ENCODE measurements at places on chromosomes 6 and 20.

DNA sequence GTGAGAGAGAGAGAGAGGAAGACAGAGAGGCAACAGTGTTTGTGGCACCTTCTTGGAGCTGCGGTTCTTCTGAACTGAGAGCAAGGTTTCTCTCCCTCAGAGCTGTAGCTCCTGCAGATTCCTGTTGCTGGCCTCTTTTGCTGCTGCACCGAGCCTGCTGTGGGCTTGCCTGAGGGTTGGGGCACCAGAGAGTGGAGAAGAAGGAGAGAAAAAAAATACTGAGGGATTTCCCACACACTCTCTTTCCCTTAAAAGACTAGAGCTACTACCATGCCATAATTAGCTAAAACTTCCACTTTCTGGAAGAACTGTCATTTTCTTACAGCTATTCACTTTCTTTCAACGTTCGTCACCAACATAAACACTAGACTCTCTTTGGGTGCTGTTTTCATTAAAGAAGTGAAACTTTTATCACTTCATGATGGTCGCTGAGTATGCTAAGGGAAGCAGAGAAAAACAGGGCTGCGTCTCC is 18.2 kb upstream of the ECI2 start:
- DNase-seq: no peak

DNA sequence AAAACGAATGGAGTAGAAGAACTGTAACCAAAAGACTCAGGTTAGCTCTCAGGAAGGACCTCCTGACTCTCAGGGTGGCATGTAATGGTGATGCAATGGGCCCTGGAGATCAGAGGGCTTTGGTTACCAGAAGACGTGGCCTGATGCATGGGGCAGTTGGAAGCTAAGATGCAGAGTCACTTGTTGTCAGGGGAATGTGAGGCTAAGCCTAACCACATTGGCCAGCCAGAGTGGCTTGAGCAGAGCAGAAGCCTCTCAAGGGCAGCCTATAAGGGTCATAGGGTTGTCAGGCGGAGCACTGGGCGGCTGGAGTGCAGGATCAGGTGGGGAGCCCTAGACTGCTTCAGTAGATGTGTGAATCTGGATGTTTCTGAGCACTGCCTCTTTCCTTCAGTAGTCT is 5.9 kb downstream of the CNBD2 start:
- no peak for DNase-seq

DNA sequence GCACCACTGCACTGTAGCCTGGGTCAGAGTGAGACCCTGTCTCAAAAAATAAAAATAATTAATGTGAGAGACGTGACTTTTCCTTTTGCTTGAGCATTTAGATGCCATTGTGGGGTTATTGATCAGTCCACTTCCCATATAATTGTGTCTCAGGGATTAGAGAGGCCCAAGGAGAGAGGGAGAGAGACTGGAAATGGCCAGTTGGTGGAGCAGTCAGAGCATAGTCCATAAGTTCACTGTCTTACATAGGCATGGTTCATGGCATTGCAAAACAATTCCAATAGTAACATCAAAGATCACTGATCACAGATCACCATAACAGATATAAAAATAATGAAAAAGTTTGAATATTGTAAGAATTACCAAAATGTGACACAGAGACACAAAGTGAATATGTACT is 15.2 kb upstream of the SDHAF4 start:
- no peak for DNase-seq

GRCh38 chr20:23205611-23206041 is 119.5 kb upstream of the CD93 start:
- DNase-seq: no peak

DNA sequence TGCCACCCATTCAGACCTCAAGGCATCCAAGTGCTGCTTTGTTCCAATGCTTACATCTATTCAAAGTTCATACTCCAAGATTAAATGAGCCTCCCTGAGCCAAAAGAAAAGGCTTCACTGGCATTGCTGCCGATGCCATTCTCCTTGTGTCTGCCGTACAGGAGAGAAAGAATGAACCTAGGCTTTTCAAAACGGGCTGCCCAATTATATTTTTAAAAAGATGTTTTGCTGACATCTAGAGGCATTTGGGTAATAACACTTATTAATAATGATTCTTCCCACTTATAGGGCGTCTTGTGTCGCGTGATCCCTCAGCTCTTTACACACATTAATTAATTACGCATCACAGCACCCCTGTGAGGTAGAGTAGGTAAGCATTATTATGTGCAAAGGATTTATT is 545.6 kb downstream of the PKHD1 start:
- no peak for DNase-seq

DNA sequence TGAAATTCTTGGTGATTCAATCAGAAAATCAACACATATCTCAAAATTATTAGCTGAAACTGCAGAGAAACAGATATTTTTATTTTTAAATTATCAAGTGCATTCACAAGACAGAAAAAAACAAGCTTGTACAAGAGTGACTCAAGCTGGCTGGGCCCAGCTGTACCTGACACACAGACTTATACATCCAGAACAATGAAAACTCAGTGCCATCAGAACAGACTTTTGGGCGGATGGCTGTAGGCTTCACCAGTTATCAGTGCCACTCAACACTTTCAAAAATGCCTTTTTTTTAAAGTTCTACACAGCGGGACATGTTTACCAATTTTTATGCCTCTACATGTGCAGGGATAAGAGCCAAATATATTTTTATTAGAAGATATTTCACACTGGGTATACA is 102.8 kb downstream of the MYB start:
- DNase-seq: no peak

DNA sequence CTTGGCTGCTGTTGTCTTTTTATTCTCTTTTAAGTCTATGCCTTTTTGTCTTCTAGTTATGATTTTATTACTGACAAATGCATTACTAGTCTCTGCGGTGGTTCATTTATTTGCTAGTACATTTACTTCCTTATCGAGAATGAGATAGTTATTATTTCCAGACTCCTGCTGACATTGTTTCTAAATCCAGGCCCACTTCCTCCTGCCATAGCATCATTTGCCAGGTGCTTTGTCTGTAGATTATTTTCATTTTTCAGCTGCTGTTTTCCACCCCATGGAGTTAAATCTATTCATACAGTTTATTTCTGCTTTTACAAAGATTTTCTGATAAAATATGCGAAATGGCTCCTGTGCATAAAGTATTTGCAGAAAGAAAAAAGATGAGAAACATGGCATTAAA is 459.7 kb downstream of the MMUT start:
- DNase-seq: no peak

DNA sequence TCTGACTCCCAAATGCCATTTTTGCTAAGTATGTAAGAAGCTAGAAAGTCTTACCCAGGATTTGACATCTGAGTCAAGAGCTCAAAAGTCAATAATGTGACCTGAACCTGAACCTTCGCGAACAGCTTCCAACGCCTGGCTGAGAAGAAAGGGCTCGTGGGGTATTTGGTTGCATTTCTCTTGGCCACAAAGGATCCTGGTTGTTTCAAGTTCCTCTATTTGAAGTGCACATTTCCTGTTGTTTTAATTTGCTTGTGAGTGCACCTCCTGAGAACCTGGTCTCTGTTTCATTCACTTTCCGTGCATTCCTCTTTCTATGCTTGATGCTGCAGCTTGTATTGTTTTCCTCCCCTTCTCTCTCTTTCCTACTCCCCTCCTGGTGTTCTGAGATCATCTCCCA is 212.5 kb downstream of the FOXA2 start:
- no peak for DNase-seq

- DNase-seq: no peak
Observed at GRCh38 chr20:37841971-37842370, 61.0 kb upstream of the VSTM2L start.

DNA sequence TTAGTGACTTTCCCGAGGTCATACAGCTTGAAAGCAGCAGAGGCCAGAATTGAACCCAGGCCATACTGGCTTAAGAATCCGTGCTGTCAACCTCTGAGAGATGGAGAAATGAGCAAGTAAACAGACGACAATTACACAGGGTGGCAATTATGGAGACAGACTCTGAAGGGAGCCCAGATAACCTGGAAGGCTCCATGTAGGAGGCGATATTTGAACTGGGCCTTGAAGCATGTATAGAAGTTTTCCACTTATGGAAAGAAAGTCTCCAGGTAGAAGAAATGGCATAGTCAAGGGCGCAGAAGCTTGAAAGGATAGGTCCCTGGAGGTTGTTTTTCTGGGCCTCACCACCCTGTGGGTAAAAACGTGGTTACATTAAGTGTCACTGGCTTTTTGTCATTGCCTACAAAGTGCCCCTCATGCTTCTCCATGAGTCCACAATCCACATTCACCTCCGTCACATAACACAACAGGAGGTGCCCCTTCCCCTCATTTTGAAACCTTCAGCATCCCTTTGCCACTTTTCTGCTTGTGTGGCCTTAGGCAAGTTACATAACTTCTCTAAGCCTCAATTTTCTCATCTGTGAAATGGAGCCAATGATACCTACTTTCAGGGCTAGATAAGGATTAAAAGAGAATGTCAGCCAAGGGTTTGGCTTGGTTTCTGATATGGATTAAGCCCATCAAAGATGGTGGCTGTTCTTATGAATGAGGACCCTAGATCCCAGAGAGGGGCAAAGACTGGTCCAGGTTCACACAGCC is 5.9 kb upstream of the BPI start:
- DNase-seq: no peak

DNA sequence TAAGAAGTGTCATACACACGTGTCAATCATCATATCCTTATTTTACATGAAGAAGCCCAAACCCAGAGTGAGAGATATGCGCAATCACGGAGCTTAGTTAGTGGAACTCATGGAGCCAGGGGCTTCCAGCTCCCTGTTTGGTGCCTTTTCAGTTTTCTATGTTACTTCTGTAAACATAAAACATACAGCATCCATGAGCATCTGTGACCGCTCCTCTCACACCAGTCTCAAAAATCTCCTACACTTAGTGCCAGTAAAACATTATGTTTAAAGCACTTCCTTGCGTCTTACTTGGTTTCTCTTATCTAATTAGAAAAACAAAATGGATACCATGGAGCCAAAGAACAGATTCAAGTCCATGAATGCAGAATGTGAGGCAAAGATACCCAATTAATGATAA is 240.4 kb downstream of the SLC35F1 start:
- no peak for DNase-seq

GRCh38 chr6:15549371-15549770 is 113.5 kb downstream of the DTNBP1 start:
- no peak for DNase-seq

DNA sequence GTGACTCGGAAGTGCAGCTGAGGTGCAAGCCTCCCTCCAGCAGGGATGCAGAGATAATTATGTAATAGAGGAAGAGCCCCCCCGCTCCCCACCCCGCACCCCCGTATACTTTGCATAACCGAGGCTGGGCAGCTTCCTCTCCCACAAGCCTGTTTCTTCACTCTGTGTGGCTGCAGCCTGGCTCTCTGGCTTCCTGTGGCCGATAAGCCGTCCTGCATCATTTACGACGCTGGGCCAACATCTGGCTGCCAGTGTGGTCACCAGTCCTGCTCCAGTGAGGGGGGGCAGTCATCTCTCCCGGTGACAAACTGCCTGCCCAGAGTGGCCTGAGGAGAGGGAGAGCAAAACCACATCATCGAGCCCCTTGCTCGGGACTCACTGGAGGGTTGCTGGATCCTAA is 59.2 kb downstream of the RBM38 start:
- no peak for DNase-seq

DNA sequence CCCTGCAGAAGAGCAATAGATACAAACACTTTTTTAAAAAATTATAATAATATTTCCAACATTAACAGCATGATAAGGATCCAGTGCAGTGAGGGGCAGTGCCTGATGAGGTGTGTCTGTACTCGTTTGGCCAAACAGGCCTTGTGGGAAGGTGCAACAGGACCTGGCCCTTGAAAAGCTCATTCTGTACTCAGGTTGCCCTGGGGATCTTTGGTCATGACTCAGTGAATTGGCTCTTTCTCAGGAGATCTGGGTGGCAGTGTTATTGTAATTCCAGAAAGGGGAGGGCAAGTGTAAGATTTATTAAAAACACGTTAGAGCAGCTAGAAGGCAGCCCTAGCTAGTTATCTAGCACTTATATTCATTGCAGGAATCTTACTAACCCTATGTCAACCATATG is 2.9 kb upstream of the SPINT3 start:
- no peak for DNase-seq

DNA sequence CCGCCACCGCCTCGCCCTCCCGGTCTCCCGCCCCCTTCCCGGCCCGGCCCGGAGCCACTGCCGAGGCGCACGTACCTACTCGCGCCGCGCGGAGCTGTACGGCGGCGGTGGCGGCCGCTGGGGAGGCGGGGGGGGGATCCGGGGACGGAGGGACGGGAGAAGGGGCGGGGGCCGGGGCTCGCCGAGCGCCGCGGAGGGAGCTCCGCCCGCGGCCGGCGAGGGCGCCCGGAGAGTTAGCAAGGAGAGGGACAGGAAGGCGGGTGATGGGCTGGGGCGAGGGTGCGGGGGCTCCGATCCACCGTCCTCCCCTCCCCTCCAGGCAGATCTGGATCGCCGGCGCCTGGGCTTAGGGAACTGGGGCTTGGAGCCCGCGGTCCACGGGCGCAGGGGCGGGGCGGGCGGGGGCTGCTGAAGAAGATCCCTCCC is 548 bp upstream of the TMEM74B start:
- DNase-seq: peak; percentile 26

GRCh38 chr20:39874049-39874893 is 814.8 kb downstream of the MAFB start:
- DNase-seq: peak; percentile 42

DNA sequence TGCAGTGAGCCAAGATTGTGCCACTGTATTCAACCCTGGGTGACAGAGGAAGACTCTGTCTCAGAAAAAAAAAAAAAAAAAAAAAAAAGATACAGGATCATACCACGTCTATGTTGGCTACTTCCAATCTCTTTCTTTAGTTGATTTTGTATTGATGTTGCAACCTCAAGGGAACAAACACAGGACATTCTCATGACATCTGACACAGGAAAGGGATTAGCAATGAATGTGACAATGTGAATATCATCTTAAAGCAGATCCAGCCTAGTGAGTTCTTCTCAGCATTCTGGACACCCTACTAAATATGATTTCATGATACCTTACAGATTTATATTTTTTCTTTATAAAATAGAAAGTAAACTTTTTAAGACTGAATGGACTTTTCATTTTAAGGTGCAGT is 580.3 kb downstream of the PRKN start:
- no peak for DNase-seq

GRCh38 chr6:73968221-73968757 is 272.3 kb downstream of the CD109 start:
- DNase-seq: no peak

DNA sequence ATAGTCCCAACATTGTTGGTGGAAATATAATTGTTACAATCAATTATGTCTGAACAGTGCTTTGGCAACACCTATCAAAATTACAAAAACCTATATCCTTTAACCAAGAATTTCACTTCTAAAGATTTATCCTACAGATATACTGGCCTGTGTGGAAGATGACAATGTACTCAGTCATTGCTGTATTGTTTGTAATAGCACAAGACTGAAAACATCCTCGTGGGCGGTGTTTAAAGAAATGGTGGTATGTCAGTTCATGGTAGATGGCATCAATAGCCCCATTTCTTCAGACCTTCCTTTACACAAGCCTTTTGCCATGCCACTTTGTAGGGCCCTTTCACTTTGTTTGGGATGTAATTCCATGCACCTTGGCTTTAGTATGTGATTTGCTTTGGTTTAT is 9.8 kb upstream of the TPBG start:
- no peak for DNase-seq

All from progenitor cell of endocrine pancreas (in vitro differentiated cells).